Astrocyte (in vitro differentiated cells and primary cell): ENCODE measurements at places on chromosomes 13 and 19. TPM values are rescaled to one million over a fixed set of nuclear protein-coding genes. Genes with fewer than 3 reads are reported as not detected.

- no peaks in the 10 kb centered on the region for H3K27me3 ChIP-seq
- H3K4me1 ChIP-seq = no peaks in the 10 kb centered on the region
- H3K36me3 ChIP-seq = no peaks in the 10 kb centered on the region
- no peak overlapping the region for H3K4me3 ChIP-seq
- no peak for DNase-seq
Measured at GRCh38 chr19:33311326-33311682, 9.0 kb upstream of the CEBPA start.

DNA sequence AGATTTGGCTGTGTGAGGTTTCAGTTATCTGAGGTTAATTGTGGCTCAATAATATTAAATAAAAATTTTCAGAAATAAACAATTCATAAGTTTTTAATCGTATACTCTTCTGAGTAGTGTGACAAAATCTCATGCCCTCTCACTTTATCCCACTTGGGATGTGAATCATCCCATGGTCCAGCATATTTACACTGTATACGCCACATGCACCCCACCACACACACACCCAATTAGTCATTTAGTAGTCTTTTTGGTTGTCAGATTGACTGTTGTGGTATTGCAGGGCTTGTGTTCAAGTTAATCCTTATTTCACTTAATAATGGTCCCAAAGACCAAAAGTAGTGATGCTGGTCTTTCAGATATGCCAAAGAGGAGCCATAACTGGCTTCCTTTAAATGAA, 66.4 kb upstream of the PCDH9 start:
- no peak overlapping the region for H3K27ac ChIP-seq
- no peak overlapping the region for H3K4me3 ChIP-seq
- H3K4me1 ChIP-seq = peaks cover 6% of the 10 kb centered on the region
- H3K27me3 ChIP-seq = no peaks in the 10 kb centered on the region
- peak; percentile 49 for DNase-seq
- no peaks in the 10 kb centered on the region for H3K36me3 ChIP-seq

- H3K27me3 ChIP-seq = no peaks in the 10 kb centered on the region
- no peak overlapping the region for H3K27ac ChIP-seq
- H3K4me3 ChIP-seq = no peak overlapping the region
- DNase-seq = no peak
Measured at GRCh38 chr19:2550431-2551171, 74.7 kb downstream of the GADD45B start.

DNA sequence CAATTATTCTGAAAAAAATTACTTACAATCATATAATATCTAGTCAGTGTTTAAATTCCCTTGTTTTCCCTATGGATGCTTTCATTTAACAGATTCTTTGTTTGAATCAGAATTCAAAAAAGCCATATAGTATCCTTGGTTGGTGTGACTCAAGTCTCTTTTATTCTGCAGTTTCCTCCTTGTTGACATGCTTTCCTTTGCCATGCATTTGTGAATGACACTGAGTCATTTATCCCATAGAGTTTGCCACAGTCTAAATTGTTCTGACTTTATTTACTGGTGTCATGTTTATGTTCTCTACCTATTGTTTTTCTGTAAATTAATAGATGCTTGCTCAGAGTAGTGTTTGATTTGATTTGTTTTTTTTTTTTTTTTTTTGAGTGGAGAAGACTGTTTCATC, 893.8 kb upstream of the SLC10A2 start:
- H3K27me3 ChIP-seq = no peaks in the 10 kb centered on the region
- no peak for DNase-seq
- H3K4me3 ChIP-seq = no peak overlapping the region
- no peak overlapping the region for H3K27ac ChIP-seq
- no peaks in the 10 kb centered on the region for H3K36me3 ChIP-seq

DNA sequence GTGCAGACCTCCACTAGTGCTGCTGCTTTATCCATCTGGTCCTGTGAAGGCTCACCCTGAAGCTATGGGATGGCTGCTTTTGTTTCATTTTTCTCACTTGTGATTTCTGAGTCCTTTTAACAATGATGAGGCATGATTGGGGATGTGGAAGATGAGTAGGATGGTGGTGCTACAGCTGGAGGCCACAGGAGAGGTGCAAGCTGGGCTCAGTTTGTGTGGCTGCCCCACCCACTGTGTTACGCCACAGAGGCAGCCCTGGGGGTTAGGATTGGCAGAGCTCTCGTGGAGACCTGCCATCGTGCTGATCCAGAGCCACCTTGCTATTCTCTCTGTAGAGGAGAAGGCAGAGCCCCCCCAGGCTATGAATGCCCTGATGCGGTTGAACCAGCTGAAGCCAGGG, 19.6 kb upstream of the QTRT1 start:
- peaks cover 8% of the 10 kb centered on the region for H3K4me1 ChIP-seq
- H3K27ac ChIP-seq = no peak overlapping the region
- no peak overlapping the region for H3K4me3 ChIP-seq
- peaks cover 73% of the 10 kb centered on the region for H3K36me3 ChIP-seq

DNA sequence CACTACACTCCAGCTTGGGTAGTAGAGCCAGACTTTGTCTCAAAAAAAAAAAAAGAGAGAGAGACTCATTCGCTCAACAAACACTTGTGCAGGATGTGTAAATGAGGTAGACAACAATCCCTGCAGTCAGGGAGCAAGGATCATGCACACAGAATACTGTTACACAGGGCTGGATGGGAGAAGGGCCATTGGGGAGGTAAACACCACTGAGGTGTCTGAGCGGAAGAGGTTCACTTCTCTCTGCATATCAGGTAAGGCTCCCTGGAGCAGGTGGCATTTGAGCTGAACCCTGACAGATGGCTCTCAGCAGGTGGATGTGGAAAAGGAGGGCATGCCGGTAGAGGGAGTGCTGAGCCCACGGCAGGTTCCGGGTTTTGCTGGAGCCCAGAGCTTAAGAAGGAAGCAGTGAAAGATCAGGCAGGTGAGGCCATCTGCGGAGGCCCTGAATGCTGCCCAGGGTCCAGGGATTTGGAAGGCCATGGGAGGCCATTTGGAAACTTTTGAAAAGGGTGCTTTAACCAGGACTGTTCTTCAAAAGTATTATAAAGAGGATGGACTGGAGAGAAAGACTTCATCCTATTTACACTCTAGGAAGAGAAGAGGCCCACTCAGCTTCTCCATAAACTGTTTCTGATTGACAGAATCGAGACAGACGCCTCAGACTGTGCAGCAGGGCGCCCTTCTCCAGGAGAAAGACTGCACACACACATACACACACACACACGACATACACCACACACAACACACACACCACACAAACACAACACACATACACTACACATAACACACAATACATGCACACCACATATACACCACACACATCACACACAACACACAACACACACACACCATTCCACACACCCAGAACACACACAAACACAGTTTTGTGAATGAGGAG, 199.4 kb downstream of the USP12 start:
- DNase-seq = peak; percentile 6
- no peaks in the 10 kb centered on the region for H3K4me1 ChIP-seq
- peaks cover 8% of the 10 kb centered on the region for H3K27me3 ChIP-seq
- H3K4me3 ChIP-seq = no peak overlapping the region
- H3K27ac ChIP-seq = no peak overlapping the region

The ABCA7 gene
- total RNA-seq = 14.3 and 18.4 TPM in 2 replicates

The LPAR6 gene
- total RNA-seq = 3.7 and 4.1 TPM in 2 replicates
